ENCODE measurements at places on chromosomes 4 and X. TPM values are rescaled to one million over a fixed set of nuclear protein-coding genes. Genes with fewer than 3 reads are reported as not detected.

VSIG4 gene
- total RNA-seq: not detected

NOX1 gene
- 0.17 TPM for total RNA-seq

NR3C2 gene
- 2.4 TPM for total RNA-seq

CSAG1 gene
- total RNA-seq: not detected

F8 gene
- total RNA-seq: 4.0 TPM

Data from bronchial smooth muscle cell (primary cell).